T-helper 2 cell (primary cell): ENCODE measurements at places on chromosomes 2 and 18.

DNA sequence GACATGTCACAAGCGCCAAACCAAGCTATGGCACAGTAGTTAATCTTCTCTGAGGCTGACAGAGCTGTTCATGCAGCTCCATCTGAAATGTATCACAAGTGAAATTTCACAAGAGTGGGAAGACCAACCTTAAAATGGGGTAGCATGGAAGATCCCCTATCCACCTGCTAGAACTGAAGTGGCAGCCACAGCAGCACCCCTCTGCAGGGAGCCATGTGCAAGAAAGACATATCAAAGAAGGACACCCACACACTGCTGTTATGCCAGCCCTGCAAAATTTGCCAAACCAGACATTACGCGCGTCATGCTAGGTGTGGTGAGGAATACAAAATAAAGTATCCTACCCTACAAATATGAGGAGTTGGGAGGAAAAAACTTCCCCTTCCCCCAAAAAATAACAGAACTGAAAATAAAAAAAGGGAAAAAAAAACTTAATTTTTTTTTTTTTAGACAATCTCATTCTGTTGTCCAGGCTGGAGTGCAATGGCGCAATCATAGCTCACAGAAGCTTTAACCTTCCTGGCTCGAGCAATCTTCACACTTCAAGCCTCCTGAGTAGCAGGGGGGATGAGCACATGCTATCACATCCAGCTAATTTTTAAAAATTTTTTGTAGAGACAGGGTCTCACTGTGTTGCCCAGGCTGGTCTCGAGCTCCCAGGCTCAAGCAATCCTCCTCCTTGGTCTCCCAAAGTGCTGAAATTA, 76.2 kb downstream of the STK39 start:
- DNase-seq, result no peak

GRCh38 chr2:218285604-218286003, 6.7 kb downstream of the TMBIM1 start:
- no peak for DNase-seq

DNA sequence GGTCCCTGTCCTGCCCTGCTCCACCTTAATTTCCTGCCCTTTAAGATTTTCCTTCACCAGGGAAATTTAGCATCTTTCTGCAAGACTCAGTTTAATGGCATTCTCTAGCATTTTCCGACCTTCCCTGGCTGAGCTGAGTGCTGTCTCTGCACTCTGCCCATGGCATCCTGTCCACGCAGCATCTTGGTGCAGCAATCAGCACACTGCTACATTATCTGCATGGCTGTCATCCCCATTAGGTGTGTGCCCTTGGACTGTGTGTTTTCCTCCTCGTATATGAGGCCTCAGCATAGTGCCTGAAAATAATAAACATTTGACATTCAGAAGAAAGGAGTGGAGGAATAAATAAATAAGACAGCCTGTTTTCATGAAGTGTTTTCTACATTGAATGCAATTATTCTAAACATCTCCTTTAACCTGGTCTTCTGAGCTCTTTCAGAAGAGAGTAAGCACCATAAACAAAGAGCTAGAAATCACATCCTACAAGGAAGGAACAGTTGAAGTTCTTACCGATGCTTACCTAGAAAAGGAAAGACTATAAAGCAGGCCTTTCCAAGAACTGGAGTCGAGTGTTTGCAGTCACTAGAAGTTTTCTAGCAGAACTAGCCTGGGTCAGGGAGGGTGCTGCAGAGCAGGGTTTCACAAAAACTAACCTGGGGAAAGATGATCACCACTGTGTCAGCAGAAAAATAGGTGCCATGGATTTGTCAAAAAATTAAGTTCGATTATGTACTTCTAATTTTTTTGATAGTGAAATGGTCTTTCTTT, 131.4 kb upstream of the ITGB6 start:
- no peak for DNase-seq

GRCh38 chr2:112150447-112150846, 12.3 kb downstream of the FBLN7 start:
- DNase-seq, result no peak

GRCh38 chr2:98698896-98699295, 32.0 kb downstream of the MGAT4A start:
- DNase-seq, result no peak

GRCh38 chr2:183112577-183112976, 11.7 kb upstream of the NUP35 start:
- DNase-seq, result no peak

DNA sequence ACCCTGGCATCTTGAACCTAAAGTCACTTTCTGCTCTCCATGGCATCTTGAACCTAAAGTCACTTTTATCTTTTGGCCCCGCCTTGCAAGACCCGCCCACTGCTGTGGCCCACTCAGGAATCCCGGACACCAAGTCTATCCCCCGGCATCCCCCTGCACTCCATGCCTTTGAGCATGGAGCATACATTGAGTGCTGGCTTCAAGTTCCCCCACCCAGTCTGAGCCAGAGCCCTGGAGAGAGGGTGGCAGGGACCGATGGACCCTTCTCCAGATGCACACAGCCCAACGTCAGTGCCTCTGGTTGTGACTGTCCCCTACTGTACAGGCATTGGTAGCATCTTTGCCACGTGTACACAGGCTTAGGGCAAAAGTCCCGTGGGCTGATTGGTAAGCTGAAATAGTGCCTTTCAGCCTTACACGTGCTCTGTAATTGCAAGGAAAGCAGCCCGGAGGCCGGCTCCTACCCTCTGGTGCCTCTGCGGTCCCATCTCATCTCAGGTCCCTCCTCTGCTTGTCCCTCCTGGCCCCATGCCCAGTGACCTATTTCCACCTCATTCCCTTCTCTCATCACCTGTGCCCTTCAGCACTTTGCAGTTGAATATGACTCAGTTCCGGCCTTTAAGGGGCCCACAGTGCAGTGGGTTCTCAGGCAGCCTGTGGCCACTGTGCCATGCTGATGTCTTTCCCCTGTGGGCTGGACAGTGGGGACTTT, 154.0 kb downstream of the INHBB start:
- DNase-seq, result no peak

DNA sequence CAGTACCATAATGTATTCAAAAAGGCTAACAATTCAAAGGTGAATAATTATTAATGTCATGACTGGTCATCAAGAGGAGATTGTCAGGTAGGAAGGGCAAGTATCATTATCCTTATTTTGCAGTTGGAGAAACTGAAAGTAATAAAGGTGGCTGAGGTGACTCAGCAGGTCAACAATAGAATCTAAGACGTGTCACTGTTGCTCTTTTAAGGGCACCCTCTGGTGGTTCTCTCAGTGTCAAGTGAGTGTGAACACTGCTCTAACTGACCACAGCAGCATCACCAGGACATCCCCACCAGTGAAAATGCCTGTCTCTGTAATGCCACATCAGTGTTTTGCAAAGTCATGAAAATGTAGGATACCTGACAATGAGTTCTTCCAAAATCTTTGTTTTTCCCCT, 69.7 kb downstream of the DCC start:
- no peak for DNase-seq

DNA sequence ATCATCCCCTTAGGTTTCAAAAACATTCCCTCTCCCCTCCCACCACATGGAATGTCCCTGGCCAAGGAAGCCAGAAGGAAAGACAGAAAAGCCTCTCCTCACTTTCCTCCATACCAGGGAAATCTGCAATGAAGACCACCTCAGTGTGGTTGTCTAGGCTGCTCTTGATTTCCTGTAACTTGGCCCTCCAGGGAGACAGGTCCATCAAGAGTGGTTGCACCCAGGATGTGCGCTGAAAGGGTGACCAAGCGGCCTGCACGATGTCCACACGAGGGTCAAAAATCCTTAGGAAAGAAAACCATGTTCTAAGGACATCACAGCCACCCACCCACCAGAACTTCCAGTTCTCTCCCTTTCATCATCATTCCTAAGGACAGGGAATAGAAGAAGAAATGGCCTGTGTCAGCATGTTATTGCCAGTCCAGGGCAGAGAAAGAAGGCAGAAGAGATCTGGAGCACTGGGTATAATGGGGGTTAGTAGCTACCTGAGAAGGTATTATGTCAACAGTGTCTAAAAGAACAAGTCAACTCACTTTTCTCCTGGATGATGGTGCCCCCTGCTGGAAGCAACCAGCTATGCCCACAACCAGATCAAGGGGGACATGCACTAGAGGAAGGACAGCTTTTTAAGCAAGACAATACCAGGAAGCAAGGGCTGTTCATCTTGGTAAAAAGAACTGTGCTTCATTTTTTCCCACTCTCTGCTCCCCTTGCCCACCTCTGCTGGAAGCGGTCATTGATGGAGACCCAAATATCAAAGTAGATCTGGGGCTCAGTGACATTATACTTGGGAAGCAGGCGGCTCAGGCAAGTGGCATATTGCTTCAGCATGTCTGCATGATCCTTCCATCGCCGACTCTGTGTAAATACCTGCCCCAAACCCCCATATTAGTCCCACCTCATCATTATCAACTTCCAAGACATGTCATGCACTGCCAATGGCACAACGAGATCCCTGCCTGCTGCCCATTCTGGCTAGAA, 9.3 kb downstream of the GGCX start:
- DNase-seq, result peak; percentile 78

DNA sequence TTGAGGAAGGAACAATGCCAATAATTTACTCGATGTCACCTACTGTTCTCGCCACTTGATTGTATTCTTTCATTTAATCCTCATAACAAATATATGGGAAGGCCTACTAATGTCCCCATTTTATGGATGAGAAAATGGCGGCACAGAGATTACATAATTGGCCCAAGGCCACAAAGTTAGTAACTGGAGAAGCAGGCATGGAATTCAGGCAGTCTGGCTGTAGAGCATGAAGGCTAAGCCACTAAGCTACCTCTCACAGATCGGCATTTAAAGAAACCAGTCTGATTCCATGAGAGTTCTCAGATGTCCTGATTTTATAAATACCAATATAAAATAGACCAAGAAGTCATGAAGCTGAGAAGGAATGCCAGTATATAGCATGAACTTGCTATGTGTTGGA, 121.8 kb upstream of the EPAS1 start:
- DNase-seq, result no peak

GRCh38 chr18:2681993-2682603, 26.6 kb downstream of the SMCHD1 start:
- no peak for DNase-seq

GRCh38 chr2:159591221-159591620, 25.1 kb downstream of the BAZ2B start:
- no peak for DNase-seq

GRCh38 chr2:170928036-170928823, 823 bp upstream of the GORASP2 start:
- DNase-seq, result no peak

- DNase-seq, result no peak
Observed at GRCh38 chr2:62641410-62641843, 64.1 kb upstream of the EHBP1 start.

GRCh38 chr2:98896944-98897343, 39.1 kb downstream of the CRACDL start:
- no peak for DNase-seq

GRCh38 chr2:85981579-85982247, 92.9 kb upstream of the ST3GAL5 start:
- DNase-seq, result no peak

GRCh38 chr2:34632327-34632726, 1033.2 kb upstream of the FAM98A start:
- no peak for DNase-seq

GRCh38 chr18:31197676-31198075, 35.0 kb upstream of the DSC1 start:
- no peak for DNase-seq

DNA sequence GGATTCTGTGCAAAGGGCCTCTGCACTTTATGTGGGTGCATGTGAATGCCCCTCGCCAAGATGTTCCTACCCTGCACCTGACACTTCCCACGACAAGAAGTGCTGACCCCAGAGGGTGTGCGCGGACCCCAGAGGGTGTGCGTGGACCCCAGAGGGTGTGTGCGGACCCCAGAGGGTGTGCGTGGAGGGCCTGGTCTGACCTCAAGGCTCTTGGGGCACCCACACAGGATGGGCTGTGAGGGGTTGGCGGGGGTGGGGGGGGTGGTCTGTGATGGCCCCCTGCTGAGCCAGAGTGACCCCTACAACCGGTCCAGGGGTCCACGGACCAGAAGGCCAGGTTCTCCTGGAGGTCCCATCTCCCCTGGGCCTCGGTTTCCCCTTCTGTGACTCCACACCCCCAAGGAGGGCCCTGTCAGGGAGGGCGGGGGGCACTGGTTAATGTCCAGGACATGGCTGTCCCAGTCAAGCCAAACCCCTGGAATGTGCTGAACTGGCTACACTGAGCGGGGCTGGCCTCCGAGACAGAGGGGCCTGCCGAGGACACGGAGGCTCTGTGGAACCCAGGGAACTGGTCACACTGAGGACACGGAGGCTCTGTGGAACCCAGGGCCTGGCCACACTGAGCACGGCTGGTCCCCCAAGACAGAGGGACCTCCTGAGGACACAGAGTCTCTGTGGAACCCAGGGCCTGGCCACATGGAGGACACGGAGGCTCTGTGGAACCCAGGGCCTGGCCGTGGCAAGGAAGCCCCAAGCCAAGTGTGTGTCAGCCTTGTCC, 3.1 kb downstream of the NEU4 start:
- no peak for DNase-seq

GRCh38 chr18:62856294-62856693, 141.0 kb downstream of the PHLPP1 start:
- no peak for DNase-seq

DNA sequence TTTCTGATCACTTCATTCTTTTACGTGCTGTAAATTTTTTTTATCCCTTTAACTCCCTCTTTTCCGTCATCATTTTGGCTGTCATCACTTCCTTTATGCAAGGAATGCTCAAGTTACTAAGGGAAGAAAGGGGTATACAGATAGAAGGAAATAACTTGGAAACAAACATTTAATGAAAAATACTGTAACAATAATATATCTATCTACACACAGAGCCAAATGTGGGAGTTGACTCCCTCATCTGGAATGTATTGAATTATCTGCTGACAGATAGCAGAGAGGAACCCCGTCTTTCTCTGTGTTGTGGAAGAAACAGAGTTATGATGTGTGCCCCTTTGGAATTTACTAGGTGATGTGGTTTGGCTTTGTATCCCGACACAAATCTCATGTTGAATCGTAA, 182.5 kb upstream of the NXPH2 start:
- no peak for DNase-seq

GRCh38 chr2:108124736-108125495, 114.9 kb upstream of the SULT1C3 start:
- no peak for DNase-seq
